ENCODE measurements at places on chromosomes 12 and 14.

DNA sequence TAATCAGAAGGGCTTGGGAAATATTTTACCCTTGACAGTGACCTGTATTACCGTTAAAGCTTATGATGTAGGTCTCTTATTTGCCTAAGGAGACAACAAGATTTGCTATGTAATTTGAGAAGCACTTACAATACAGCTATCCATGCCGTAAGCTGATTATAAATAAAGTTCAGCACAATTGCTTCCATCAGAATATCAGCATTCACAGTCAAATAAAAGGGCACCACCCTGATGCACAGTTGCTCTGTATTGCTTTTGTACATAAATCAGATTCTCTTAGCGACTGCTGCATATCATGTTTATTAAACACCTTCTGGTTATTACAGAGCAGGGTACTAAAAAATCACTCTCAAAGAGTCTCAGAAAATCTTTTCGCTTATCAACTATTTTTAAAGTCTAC, 67.3 kb upstream of the VRK1 start:
- DNase-seq = no peak

- DNase-seq = no peak
Measured at GRCh38 chr12:32450768-32451167, 51.4 kb downstream of the FGD4 start.

GRCh38 chr14:89028462-89029134, 204.1 kb downstream of the TTC8 start:
- DNase-seq = no peak

GRCh38 chr12:127599436-127599835, 667.5 kb upstream of the TMEM132C start:
- no peak for DNase-seq

DNA sequence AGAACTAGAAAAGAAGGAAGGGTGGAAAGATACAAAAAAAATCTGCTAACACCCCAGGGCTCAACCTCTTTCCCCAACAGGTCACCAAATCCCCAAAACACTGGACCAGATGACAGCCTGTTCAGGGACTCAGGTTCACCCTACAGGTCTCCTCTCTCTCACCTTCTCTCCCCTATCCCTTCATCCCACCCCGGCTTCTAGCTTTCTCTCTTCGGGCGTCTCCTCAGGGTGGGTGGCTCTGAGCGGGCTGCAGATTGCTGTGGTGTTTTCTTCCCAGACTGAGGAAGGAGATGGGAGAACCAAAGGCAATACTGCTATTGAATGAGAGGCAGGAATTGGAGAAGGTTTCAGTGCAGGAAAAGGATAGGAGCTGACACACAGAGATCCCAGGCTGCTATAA, 39.3 kb downstream of the ANO2 start:
- DNase-seq = no peak

DNA sequence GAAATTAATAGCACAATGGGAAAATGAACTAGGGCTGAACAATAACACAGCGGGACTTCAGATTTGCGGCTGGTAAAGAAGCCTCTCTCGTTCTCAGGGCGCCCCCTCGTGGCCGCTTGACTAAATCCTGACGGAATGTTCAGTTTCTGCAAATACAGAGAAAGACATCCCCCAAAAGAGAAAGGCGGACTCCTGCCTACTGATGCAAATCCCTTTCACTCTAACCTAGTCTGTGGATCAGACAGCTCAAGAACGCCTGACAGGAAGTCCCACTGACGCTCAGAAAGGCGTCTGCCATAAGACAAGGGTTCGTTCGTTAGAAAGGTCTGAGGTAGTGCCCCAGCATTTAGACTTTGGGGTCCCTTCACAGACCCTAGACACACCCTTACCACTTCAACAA, 2.5 kb downstream of the NUAK1 start:
- DNase-seq = peak; percentile 33

DNA sequence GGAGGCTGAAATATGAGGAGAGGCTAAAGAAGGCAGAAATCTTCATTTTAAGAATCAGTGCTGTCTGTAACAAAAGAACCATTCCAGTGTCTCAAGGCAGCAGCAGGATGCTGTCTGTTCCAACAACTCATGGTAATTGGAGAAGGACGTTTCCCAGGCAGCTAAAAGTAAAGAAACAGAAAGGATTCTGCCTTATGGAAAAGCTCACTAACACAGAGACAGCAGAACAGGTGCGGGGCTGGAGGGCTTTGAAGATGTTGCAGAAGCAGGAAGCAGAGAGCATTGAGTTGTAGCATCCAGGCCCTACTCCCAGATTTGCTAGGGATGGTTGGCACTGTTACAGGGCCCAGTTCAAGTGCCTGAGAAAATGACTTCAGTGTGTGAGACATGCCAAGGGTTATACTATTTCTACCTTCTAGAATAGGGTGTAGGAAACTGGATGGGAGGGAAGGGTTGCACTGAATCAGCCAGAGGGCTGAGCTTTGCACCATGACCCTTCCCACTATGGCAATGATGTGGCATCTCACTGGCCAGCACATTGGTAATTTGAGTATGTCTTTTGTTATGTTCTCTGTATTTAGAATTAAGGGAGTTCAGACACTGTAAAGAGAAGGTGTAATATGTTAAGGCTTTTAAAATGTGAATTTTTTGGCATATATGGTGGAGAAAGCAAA, 160.0 kb upstream of the FBXO33 start:
- DNase-seq = no peak

- no peak for DNase-seq
Measured at GRCh38 chr12:1054117-1054870, 63.3 kb downstream of the ERC1 start.

DNA sequence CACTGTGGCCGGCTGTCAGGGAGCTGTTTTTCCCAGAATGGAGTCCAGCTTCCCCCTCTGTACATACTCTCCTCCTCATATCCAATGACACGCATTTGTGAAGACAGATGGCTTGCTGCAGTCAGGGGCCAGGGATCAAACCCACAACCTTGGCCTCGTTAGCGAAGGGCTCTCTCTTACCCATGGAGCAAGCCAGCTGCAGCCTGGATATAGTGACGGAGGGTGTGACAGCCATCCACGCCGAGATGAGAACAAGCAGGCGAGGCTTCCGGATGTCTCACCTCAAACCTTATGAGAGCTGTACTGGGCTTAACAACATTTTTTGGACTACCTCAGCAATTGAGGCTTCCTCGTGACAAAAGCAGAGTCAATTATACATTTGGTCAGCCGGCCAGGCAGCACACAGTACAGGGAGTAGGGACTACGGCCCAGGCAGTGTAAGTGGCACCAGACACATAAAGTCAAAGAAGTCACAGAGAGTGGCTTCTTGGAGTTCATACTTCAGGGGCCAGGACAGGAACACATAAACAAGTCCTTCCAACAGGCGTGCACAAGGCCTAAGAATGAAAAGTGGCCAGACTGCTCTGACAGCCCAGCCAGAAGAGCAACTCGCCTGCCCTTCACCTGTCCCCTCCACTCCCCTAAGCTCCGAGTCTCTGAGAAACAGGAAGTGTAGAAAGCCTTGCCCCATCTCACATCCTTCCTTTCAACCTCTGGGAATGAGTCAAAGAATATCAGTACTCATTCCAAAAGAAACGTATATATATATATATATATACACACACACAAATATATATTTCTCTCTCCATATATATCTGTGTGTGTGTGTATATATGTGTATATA, 115.1 kb downstream of the TTC7B start:
- DNase-seq = no peak

- no peak for DNase-seq
Measured at GRCh38 chr12:27464220-27464554, 17.7 kb downstream of the SMCO2 start.

DNA sequence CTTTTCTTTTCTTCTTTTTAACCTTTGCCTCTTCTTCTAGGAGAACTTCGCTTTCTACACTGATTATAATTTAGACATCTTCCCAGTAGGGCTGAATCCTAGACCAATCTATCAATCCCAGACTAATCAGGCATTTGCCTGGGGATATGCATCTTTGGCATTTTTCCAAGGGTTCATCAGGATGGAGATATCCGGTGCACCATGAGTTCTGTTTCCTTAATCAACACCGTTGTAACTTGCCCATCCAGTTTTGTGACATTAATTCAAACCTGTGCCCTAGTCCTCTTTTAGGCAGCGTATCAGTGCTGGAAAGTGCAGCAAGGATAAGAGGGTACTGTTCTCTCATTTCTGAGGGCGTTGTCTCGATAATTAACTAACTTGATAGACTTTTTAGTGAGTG, 617 bp upstream of the MGP start:
- DNase-seq = no peak

DNA sequence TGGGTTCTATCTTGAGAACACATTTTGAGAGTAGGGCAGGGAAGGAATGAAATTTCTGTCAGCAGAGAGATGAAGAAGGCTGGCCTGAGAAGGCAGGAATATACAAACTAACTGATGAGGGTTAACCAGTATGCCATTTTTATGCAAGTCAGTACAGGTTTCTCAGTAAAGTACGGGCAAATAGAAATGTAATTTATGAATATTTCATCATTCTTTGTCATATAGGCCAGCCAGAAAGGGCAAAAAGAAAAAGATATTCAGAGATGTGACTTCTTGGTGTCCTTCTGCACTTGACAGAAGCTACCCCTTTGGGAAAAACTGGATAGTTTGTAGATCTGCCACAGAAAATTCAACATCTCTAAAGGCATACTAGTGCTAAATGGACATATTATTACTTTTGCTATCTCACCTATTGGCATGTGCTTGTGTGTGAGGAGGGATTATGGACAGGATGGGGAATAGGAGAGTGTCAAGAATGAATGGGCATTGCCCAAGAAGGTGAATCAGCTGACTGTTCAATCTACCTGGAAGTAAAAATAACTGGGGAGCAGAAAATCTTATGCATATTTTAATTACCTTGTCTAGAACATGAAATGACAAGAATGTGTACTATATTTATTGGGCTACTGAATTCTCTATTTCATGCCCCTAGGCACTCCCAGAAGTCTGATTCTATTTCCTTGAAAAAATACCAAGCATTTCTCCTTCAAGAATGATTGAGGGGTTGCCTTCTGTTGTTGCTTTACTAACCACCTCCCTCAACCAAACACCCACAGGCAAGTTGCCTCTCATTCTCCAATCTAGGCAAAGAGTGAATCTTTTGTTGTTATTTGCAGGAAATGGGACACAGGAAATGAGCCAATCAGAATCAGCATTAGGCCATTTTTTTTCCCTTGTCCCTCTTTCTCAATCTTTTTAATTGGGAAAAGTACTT, 175.1 kb upstream of the SLC38A2 start:
- DNase-seq = no peak

GRCh38 chr12:52207895-52208294, 16.1 kb upstream of the KRT80 start:
- DNase-seq = no peak

GRCh38 chr12:108826807-108827721, 30.3 kb downstream of the SSH1 start:
- no peak for DNase-seq

- no peak for DNase-seq
Measured at GRCh38 chr12:118103201-118103600, 610 bp downstream of the VSIG10 start.

DNA sequence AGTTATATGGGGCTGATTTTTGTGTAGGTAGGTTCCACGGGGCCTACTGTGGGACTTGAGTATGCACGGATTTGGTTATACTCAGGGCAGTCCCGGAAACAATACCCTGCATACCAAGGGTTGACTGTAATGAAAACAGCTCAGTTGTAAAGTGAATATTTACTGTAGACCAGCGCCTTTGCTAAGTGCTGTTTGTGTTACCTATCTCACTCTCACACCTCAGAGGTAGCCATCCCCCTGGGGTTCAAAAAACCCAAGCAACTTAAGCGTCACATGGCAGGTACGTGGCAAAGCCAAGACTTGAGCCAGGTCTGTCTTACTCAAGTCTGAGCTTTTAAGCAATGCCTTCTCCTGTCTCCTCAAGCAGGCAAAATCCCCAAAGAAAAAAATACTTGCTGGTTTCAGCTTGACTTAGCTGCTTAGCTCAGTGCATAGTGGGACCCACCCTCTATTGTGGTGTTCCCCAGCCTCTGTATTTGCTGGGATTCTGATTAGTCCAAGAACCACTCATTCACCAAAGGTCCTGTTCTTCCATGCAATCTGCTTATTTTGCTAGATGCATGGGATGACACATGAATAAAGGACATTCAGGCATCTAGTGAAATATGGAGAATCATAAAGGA, 34.2 kb upstream of the STRN3 start:
- DNase-seq = no peak

- no peak for DNase-seq
Measured at GRCh38 chr12:15346488-15346887, 24.2 kb downstream of the PTPRO start.
